ENCODE measurements at places on chromosomes 2 and 18.

DNA sequence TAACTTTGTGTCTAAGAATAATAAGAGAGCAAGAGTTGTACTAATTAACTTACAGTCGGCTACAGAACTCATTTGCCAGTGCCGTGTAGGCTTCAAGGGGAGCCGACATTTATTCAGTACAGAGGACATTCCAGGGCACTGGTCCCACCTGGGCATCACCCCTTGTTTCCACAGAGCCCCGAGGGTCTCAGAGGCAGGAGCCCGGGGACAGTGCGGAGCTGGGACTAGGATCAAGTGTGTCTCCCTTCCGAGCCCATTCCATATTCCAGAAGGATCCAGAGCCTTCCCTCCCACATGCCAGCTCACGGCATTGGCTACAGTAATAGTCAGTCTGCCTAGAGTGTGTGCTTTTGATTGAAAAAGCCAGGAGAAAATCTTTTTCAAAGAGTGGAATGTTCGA, 71.5 kb upstream of the CTDP1 start:
- DNase-seq = no peak

- no peak for DNase-seq
Measured at GRCh38 chr18:62880673-62881364, 165.5 kb downstream of the PHLPP1 start.

- DNase-seq = no peak
Measured at GRCh38 chr2:109378682-109379081, 235.1 kb downstream of the SEPTIN10 start.

DNA sequence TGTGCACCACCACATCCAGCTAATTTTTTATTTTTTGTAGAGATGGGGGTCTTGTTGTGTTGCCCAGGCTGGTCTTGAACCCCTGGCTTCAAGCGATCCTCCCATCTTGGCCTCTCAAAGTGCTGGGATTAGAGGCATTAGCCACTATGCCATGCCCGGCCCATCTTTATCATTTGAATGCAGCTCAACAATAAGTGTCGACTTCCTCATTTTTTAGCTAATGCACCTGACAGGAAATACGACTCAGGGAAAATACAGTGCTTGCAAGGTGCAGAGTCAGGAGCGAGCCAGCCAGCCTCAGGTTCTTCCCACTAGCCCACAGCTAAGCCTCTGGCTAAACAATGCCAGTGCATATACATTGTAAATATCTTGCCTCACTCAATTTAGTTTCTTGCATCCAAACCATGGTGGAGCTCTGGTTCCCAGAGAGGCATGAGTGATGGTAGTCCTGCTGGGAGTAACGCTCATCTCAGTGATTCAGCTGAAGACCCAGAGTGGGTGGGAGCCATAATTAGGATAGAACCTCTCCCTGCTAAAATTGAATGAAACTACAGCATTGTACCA, 135.0 kb downstream of the TGIF1 start:
- no peak for DNase-seq

GRCh38 chr2:10519394-10519740, 71.2 kb upstream of the ODC1 start:
- DNase-seq = no peak

GRCh38 chr2:110105608-110106467, 9.8 kb downstream of the MALL start:
- DNase-seq = peak; percentile 68

DNA sequence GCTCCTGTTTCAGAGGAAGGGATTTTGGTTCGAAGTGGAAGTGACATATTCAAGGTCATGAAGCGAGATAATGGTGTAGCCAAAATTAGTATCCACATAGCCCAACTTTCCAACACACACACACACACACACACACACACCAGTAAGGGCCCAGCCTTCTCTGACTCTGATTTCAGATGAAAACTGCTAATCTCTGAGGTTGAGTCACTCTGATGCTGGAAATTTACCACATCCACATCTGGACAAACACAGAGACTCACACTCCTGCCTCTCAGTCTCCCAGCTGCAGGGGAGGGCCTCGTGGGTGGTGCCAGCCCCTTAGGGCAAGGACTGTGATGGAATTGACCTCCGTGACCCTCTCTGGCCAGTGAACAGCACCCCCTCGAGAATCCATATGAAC, 29.0 kb upstream of the SLC35F6 start:
- peak; percentile 85 for DNase-seq

- DNase-seq = no peak
Measured at GRCh38 chr18:48229552-48229981, 179.6 kb downstream of the ZBTB7C start.

DNA sequence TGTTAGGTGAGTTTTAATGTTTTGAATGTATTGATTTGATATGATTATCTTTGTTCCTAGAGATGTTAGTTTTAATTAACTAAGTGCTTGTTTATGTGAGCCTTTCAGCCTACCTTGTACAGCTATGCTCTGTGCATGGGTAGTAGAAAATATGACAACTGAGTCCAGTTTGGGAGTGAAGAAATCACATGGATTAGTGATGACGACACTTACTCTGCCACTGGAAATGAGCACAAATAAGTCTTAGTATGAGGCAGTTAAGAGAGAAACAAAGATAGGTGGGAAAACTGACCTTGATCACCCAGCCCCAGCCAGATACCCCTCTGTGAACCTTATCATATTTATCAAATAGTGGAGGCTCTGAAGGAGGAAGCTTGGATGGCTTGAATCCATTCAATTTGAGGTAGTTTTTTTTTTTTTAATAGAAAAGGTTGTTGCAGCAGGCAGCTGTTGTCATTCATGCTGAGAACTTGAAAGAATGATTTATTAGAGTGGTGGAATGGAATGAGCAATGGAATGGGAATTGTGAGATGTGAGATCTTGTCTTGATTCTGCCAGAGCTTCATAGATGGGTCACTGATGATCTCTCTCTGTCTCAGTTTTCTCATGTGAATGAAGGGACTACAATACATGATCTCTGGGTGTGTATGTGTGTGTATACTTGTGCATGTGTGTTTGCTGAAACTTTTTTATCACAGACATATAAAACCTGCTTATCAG, 96.4 kb downstream of the MAP3K20 start:
- DNase-seq = peak; percentile 90

DNA sequence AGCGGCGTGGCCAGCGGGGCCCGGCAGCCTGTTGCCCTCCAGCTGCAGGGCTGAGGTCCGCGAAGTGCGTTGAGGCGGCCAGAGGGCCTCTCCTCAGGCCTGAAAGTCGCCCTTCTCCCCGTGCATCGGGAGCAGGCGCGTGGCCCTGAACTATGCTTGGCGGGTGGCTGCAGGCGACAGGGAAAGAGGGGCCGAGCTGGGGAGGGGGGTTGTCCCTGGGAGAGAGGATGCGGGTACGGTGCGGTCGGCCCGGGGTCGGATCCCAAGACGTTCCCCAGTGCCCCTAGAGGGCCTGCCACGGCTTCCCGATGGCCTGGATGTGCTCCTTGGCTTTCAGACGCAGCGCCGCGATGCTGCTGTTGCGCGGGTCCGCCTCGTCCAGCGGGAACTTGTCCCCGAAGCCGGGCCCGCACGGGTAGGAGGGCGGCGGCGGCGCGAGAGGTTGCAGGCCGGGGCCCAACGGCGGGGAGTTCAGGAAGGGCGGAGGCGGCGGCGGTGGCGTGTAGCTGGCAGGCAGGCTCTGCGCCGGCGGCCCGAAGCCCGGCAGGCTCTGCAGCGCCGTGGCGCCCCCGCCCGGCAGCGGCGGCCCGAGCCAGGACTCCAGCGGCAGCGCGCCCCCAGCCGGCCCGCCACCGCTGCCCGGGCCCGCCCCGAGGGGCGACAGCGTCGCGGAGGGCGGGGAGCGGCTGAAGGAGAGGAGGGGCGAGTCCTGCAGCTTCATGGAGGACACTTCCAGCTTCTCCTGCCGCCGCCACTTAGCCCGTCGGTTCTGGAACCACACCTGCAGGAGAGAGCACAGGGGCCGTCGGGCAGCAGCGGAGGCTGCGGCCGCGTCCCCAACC, 4.3 kb downstream of the RAX start:
- DNase-seq = no peak

- DNase-seq = peak; percentile 70
Measured at GRCh38 chr18:54392543-54393023, 34.9 kb downstream of the C18orf54 start.

DNA sequence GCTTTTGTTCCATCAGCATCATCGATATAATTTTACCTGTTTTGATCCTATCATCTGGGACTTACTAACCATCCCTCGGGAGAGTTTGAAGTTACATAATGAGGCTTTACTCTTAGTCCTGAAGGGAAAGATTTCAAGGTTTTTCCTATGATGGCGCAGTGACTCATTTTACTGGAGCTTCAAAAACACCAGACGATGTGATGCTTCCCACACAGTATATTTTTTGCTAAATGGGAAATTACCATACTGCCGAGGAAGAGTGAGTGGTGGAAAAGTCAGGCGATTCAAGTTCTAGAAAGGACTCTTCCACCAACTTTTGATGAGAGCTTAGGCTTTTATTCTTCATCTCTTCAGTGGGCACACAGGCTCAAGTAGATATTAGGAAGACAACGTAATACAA, 44.6 kb upstream of the GCG start:
- DNase-seq = peak; percentile 67

DNA sequence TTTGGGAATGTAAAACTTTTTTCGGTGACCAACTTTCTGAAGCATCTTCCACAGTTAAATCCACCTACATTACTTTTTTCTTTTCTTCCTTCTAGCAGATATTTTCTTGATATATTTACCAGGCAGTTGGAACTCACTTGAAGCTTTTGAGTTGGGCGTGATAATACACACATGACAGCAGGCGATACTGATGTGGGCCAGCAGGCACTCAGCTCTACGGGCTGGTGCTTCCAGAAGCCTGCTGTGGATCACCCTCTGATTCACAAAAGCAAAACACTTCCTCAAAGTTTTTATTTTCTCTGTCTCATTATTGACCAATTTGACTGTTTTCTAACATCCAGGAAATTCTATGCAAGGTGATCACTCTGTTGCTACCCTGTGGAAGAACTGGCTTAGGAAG, 22.9 kb downstream of the GRHL1 start:
- DNase-seq = no peak

DNA sequence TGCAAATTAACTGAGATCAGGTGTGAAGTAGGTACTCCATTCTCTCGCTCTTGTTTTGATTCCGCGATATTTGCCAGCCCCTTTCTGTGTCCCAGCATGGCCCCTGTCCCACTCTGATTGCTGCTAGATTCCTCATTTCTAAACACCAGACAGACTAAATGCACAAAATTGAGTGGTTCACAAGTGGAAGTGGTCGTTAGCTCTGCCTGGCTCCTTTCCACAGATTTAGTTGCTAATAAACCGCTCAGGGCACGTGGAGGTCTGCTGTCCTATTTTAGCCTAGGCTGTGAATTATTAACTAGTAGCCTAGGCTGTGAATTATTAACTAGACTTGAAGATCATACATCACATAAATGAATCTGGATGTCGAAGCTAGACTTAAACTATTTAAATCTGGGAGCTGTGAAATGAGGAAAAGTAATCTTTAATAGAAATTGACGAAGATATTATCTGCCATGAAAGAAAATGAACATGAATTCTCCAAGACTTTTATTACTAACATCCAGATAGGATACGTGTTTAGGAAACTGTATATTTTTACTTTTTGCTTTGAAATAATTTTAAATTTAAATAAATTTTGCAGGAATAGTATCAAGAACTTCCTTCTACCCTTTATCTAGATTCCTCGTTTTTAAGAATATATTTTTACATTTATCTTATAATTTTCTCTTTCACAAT, 3.7 kb downstream of the IL1RL2 start:
- DNase-seq = no peak

DNA sequence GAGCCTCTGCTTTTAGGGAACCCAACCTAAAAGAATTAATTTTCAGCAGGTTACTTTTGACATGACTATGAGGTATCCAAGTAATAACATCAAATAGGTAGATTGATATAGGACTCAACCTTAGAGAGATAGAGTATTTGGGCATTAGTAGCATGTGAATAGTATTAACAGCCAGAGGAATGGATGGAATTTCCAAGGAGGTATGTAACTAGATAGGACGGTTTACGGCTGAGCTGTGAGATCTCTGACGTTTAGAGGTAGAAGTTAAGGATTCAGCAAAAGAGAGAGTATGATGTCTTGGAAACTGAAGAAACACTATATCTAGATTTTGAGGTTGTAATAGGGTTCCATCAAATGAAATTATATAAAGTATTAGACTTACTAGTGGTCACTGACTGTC, 70.3 kb downstream of the HNMT start:
- DNase-seq = peak; percentile 3

GRCh38 chr2:28557389-28558131, 61.7 kb downstream of the PLB1 start:
- no peak for DNase-seq

DNA sequence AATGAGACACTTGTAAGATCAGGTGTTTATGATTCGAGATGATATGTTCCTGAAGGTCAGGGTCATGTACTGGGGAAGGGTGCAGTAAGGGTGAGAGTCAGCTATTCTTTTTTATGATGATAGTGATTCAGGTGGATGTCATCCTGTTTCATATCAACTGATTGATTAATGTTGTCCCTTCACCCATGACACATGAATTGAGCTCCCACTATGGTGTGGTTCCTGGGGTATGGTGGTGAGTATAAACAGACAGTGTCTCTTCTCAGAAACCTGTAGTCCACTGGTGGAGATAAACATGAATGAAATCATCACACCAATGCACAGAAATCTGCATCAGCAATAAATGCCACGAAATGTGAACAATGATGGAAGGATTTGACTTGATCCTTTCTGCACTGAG, 37.4 kb upstream of the PAX8 start:
- DNase-seq = no peak

DNA sequence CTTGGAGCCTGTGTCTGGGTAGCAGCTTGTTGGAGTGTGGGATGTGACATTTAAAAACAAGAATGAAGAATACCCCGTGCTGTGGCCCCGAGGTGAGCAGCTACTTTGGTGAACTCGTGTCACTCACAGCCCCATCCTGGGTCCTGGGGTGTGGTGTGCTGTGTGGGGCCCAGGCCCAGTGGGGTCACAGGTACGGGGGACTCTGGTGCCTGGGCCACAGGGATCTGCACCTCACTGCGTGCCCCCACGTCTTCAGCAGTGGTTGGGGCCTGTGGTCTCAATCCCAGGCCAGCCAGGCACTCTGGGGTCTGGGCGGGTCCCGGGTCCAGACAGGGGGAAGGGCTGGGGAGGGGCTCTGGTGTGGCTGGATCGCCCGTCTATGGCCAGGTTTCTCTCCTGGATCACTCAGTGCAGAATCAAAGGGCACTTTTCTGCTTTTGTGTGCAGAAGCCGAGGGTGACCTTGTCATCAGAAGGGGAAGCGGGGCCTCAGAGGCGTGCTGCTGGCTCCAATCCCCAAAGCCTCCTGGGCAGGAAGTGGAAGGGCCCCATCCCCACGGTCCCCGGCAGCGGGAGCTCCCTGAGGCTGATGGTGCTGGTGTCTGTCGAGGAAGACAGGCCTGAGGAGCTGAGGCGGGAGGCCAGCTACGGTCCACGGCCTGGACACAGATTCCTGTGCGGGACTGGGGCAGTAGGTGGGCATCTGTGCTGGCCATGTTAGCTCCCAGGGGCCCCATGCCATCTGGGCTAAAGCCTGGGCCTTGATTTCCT, 1.4 kb downstream of the GPR35 start:
- DNase-seq = peak; percentile 7

- DNase-seq = peak; percentile 89
Measured at GRCh38 chr2:58156780-58157179, 84.3 kb downstream of the FANCL start.

Measured in fibroblast of upper back skin (primary cell).